ENCODE measurements at places on chromosomes 5 and 9.

DNA sequence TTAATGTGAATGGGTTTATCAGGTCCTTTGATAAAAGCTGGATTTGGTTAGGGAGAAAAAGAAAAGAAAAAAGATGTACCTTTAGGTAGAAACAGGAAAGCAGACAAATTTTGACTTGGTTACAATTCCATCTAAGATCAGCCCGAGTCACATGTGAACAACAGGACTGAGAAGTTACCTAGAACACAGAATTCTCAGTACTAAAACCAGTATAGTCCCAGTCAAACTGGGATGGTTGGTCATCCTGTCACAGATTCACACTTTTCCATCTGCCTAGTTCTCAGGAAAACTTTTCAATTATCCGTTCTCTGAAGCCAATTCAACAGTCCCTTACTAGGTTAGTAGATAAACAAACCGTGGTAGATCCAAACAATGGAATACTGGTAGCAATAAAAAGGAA lies 190.3 kb upstream of the PTGER4 start:
- no peak for DNase-seq

DNA sequence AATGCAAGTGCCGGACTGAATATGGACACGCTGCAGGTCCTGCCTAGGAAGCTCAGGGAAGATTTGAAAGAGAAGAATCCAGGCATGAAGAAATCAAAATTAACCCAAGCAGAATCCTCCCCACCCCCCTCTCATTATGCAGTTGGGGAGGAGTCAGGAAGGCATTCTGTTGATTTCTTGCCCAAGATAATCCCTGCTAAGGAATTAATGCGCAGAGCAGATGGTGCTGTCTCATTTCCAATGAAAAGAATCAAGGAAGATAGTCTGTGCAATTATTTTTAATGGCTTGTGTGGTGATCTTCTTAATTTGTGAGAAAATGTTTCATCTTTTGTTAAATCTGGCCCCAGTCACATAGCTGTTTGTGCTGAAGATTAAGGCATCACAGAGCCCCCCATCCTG lies 145.0 kb downstream of the ZNF462 start:
- DNase-seq, result no peak

GRCh38 chr5:148663509-148663908 lies 9.2 kb upstream of the HTR4 start:
- no peak for DNase-seq

DNA sequence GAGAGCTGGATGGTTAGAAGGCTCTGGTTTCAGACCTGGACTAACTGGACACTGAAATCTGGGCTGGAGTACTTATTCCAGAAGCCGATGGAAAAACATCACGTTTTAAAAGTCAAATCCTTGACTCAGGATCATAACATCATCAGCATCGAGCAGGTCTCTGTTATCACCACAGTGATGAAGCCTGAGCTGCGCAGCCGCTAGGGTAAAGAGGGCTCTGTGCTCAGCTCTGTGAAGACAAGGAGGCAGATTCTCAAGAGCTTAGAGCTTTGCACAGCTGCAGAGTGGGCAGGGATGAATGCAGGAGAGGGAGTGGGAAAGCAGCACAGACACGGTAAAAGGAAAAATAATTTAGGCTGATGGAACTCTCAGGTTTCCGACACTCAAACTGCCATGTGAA lies 208.8 kb upstream of the TAS2R1 start:
- DNase-seq, result no peak

GRCh38 chr5:34655354-34655991 lies 655 bp upstream of the RAI14 start:
- DNase-seq, result no peak

DNA sequence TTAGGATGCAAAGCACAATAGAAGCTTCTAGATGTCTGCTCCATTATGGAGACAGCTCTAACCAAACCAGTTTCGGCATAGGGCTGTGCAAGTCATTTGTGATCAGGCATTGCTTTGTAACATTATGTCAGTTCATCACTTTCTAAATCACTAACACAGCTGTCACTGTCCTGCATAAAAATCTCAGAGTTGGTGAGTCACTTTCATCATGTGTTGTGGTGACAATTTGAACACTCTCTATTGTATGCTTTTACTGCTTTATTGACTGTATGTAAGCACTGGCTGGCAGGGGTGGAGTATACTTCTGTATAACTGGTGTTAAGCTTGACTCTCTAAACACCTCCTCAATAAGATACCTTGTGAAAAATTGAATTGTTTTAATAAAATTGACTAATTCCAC lies 77.9 kb downstream of the SLCO4C1 start:
- DNase-seq, result no peak

DNA sequence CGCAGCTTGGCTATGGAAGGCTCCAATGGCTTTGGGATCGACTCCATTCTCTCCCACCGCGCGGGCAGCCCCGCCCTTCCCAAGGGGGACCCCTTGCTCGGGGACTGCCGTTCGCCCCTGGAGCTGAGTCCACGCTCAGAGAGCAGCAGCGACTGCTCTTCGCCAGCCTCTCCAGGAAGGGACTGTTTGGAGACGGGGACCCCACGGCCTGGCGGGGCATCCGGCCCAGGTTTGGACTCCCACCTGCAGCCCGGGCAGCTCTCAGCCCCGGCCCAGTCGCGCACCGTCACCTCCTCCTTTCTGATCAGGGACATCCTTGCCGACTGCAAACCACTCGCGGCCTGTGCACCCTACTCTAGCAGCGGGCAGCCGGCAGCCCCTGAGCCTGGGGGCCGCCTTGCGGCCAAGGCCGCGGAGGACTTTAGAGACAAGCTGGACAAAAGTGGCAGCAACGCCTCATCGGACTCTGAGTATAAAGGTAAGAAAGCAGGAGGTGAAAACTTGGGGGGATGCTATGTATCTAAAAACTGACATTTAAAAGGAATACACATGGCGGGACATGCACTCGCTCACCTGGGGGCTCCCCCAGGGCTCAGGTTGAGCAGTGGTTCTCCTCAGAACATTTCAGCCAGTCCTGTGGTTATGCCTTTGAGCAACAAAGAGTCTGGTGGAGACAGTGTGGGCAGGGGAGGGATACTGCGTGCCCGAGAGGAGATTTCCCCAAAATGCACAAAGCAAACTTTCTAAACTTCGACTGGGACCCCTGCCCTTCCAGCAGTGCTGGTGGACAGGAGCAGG lies 579 bp downstream of the BARHL1 start:
- DNase-seq, result no peak

- DNase-seq, result no peak
These were observed 20.3 kb downstream of the WHRN start for GRCh38 chr9:114484854-114485443.

DNA sequence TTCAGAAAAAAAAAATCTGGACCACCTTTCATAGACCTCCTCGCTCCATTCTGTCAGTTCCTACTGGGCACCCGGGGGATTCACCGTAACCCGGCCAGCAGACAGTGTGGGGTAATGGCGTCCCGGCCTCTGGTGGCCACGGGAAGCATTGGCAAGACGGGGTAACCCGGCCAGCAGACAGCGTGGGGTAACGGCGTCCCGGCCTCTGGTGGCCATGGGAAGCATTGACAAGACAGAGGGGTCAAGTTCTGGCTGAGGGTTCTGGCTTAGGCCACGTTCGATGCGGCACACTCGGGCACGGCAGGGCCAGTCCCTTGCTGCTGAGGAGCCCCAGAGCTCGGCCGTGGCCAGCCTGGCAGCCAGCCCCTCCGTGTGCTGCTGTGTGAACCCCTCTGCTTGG lies 116.2 kb upstream of the RAPGEF1 start:
- no peak for DNase-seq

GRCh38 chr5:133696782-133697507 lies 84.6 kb upstream of the FSTL4 start:
- no peak for DNase-seq

All from T-cell (primary cell).